ENCODE measurements at places on chromosomes 3 and 15.
A peak's percentile ranks its signal among the peaks of the same experiment; 100 is the strongest.

DNA sequence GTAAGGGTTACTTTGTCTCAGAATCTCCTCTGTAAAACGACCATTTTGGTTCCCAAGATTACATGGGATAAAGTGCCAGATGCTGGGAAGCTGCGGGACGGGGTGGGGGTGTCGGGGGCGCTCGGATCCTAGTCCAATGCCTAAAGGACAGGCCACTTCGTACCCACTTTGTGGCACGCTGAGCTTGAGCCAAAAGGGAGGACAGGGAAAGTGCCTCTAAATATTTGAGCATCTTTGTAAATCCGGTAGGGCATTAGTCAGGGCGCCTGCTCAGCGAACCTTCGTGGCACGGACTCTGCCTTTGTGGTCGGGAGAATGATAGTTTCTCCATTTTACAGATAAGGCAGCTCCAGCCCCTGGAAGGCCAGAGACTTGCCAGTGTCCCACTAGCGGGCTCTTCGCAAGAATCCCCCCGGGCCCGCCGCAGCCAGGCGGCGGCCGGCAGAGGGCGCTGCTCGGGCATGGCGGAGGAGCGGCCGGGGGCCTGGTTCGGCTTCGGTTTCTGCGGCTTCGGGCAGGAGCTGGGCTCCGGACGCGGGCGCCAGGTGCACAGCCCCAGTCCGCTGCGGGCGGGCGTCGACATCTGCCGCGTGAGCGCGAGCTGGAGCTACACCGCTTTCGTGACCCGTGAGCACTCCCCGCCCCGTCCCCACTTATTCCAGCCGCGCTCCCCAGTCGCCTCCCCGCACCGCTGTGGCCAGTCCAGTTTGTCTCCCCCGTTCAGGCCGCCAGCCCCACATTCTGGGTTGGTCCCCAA lies 1.8 kb downstream of the RCCD1 start:
- no peak overlapping the region for H3K27ac ChIP-seq
- H3K27me3 ChIP-seq: no peaks in the 10 kb centered on the region
- H3K4me3 ChIP-seq: peak overlapping the region; percentile 52
- H3K4me1 ChIP-seq: peaks cover 10% of the 10 kb centered on the region

GRCh38 chr15:42784705-42785104 lies 47.8 kb upstream of the CDAN1 start:
- peaks cover 6% of the 10 kb centered on the region for H3K36me3 ChIP-seq
- DNase-seq: no peak
- no peak overlapping the region for H3K27ac ChIP-seq
- no peaks in the 10 kb centered on the region for H3K4me1 ChIP-seq

- no peak overlapping the region for H3K4me3 ChIP-seq
- no peaks in the 10 kb centered on the region for H3K36me3 ChIP-seq
- H3K27me3 ChIP-seq: peaks cover 19% of the 10 kb centered on the region
Observed at GRCh38 chr3:12317914-12318313, 29.0 kb downstream of the PPARG start.

GRCh38 chr3:115208066-115208750 lies 61.1 kb upstream of the ZBTB20 start:
- DNase-seq: no peak
- no peaks in the 10 kb centered on the region for H3K36me3 ChIP-seq
- H3K4me1 ChIP-seq: no peaks in the 10 kb centered on the region
- no peak overlapping the region for H3K27ac ChIP-seq

DNA sequence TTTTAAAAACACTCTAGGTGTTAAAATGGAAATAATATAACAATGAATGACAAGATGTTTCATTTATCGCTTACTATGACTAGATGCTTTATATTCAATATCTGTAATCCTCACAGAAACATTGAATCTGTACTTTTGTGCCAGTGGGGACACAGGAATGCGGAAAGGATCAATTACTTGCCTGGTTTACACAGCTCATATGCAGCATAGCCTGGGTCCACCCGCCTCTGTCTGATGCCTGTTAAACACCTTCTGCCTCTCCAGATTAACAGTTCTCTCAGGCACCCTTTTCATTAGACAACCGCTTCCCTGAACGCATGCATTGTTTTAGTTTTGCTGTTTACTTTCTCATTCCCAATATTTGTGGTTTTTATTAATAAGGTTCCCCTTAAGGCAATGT lies 12.9 kb upstream of the KCNAB1 start:
- H3K4me1 ChIP-seq: peaks cover 2% of the 10 kb centered on the region
- peaks cover 36% of the 10 kb centered on the region for H3K27me3 ChIP-seq
- DNase-seq: no peak
- H3K27ac ChIP-seq: no peak overlapping the region
- no peak overlapping the region for H3K4me3 ChIP-seq
- no peaks in the 10 kb centered on the region for H3K36me3 ChIP-seq

DNA sequence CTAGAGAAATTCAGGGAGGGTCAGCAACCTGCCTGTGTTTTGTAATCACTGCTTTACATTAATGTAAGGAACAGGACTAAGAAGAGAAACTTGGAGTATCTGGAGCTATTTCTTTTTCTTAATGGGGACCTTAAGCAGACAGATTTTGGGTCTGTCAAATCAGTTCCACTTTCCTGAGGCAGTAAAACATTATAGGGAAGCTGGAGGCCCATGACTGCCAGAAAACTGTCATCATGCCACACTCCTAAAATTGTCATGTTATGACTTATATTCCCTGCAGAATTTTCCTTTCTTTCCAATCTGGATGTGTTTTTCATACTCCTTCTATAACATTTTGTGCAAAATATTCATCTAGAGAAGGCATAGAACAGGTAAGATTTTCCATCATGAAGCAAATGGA lies 28.8 kb downstream of the DGKG start:
- no peaks in the 10 kb centered on the region for H3K4me1 ChIP-seq
- peaks cover 50% of the 10 kb centered on the region for H3K27me3 ChIP-seq
- DNase-seq: no peak
- H3K36me3 ChIP-seq: no peaks in the 10 kb centered on the region
